Urinary bladder (tissue), 4 donors: ENCODE measurements at places on chromosomes 12 and 14. TPM values are rescaled to one million over a fixed set of nuclear protein-coding genes. Genes with fewer than 3 reads are reported as not detected.

The MYH7 gene
- 29.9 TPM for total RNA-seq

The C12orf43 gene
- 13.1 TPM for total RNA-seq

The ARID2 gene
- total RNA-seq = 77.4 TPM

The PMCH gene
- total RNA-seq = not detected

The DERA gene
- 36.5 TPM for total RNA-seq

The KRT86 gene
- total RNA-seq = not detected

The COL2A1 gene
- total RNA-seq = 2.3 TPM

The ADAMTS20 gene
- total RNA-seq = 1.0 TPM

The KMT2D gene
- 30.5 TPM for total RNA-seq

The TWF1 gene
- 137 TPM for total RNA-seq

The JPH4 gene
- total RNA-seq = 2.7 TPM
